A172 (cell line): ENCODE measurements at places on chromosomes 6 and 20. TPM values are rescaled to one million over a fixed set of nuclear protein-coding genes. Genes with fewer than 3 reads are reported as not detected.

GRCh38 chr6:101936516-101936915 is 543.0 kb downstream of the GRIK2 start:
- no peak for DNase-seq

The WFDC2 gene
- not detected in 2 replicates for total RNA-seq

DNA sequence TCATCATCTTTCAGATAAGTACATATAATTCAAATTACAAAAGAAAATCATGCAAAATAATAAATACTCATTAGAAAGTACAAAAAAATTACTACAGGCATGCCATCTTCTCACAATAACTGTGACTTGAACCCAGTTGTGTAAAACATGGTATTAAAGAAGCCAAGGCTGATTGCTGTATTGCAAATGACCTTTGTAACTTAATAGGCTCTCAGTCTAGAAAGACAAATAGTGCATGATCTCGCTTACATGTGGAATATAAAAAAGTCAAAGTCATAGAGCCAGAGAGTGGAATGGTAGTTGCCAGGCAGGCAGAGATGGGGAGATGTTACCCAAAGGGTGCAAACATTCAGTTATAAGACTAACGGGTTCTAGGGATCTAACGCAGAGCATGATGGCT is 626.1 kb downstream of the COL12A1 start:
- no peak for DNase-seq

- no peak for DNase-seq
Observed at GRCh38 chr6:146928503-146928902, 275.7 kb upstream of the STXBP5 start.

The SENP6 gene
- 52.8 and 63.1 TPM in 2 replicates for total RNA-seq

The BTN1A1 gene
- not detected in 2 replicates for total RNA-seq

DNA sequence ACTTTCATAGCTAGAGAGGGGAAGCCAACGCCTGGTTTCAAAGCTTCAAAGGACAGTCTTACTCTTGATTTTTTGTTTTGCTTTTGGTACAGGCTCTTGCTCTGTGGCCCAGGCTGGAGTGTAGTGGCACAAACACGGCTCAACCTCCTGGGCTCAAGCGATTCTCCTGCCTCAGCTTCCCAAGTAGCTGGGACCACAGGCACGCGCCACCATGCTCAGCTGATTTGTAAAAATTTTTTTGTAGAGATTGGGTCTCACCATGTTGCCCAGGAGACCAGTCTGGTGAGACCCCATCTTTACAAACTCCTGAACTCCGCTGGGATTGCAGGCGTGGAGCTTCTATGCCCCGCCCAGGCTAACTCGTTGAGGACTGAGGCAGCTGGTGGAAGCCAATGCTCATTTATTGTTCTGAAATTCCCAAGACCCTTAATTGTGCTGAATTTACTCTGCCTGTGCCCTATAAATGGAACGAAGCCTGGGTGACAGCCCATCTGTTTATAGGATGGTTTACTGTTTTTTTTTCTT is 18.0 kb downstream of the SRSF3 start:
- DNase-seq: no peak

The C20orf204 gene
- total RNA-seq: 0.89 and 1.2 TPM in 2 replicates
